HEK293T (cell line): ENCODE measurements at places on chromosomes 1 and 21.

DNA sequence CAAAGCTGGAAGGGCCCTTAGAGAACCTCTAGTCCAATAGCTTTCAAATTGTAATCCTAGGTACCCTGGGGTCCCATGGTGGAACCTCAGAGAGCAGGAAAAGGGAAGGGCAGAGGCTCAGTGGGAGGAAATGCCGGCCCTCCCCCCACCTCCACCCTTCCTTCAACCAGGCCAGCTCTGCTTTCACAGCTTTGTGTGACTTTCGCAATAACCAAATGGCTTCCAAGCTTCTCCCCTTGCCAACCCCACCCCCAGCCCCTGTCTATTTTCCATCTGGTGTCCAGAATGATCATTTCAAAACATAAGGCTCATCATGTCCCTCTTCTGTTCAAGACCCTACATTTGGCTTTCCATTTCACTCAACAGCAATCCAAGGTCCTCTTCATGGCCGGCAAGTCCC, 74.4 kb downstream of the CD58 start:
- DNase-seq: no peak

DNA sequence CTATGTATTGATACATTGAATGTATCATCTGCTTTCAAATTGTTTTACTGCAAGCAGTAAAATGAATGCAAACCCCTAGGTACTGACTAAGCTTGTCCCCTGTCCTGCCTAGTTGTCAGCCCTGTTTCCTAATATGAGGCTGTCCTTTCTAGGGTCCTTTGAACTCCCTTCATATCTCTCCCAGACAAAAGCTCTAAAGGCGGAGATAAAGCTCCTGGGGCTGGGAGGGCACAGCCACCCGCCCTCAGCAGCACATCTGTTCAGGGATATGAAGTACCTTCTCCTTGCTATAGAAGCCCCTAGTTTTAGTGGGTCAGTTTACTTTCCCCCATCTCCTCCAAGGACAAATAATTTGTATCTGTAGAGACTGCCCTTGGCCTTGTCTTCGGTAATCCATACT, 93.1 kb upstream of the ETS2 start:
- DNase-seq: no peak

- no peak for DNase-seq
These were observed 3.0 kb downstream of the ZC3H12A start for GRCh38 chr1:37477198-37477931.

DNA sequence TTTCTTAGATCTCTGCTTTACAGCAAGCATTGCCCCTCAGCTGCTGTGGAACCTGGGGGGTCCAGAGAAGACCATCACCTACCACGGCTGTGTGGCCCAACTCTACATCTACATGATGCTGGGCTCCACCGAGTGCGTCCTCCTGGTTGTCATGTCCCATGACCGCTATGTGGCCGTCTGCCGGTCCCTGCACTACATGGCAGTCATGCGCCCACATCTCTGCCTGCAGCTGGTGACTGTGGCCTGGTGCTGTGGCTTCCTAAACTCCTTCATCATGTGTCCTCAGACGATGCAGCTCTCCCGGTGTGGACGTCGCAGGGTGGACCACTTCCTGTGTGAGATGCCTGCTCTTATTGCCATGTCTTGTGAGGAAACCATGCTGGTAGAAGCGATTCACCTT, 33.4 kb upstream of the OR2B11 start:
- DNase-seq: no peak

- peak; percentile 54 for DNase-seq
These were observed 504 bp downstream of the H6PD start for GRCh38 chr1:9235096-9235459.

DNA sequence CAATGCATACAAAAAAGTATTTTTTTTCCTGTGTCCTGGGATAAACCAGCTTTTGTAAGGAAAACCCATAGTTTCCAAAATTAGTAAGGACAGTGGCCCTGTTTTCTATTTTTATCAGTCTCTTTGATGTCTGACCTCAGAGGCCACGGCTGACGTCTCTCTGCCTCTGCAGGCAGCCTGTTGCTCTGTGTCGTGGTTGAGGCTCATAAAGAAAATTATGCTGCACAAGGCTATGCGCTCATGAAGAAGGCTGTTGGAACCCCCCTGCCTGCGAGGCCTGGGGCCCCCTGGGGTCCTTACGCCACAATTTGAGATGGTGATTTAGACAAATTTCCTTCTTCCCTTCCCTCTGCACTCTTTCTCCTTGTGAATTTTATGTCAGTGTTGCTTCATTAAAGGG, 48.9 kb downstream of the AGPAT3 start:
- DNase-seq: peak; percentile 43

- no peak for DNase-seq
These were observed 15.6 kb upstream of the SLC45A1 start for GRCh38 chr1:8302081-8302956.

- DNase-seq: no peak
These were observed 11.9 kb upstream of the CLDN8 start for GRCh38 chr21:30227633-30228404.

DNA sequence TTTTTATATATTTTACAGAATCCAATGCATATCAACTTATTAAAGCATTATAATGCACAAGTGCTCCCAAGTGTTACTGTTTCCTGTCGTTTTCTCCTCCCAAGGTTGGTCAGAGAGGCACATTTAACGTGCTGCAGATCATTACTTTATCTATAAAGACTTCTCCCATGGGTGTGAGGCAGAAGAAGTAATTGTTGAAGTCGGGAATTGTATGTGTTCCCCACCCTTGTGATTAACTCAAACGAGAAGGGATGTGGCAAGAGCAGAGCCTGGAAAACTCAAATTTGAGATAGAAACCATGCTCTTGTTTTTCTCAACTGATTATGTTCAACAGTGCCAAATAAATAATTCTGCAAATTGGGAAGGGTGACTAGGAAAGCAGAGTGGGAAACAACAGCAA, 412.5 kb upstream of the ADAMTS5 start:
- DNase-seq: no peak

- DNase-seq: no peak
These were observed 1.4 kb downstream of the TNNT2 start for GRCh38 chr1:201376107-201376463.

DNA sequence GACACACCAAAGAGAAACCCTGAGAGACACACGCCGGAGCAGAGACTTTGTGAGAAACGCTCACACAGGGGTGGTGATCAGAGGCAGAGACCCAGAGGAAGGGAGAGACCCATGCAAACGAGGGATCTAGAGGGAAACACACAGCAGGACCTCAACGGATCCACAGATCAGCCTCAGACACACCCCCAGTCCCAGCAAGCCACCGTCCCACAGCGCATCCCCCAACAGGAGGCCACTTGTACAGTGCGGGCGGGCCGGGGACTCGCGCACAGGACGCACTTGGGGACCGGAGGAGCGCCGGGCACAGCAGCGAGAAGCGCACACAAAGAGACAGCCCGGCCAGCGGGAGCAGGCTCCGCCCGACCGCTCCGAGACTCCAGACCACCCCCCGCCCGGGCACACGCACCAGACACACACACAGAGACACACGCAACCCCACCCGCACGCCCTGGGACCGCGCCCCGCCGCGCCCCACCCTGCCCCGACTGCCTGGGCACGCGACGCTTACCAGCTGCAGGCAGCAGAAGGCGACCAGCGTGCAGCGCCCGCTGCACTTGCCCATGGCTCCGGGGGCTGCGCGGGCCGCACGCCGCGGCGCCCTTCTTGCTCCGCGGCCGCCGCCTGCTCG, 587 bp downstream of the NKAIN1 start:
- DNase-seq: peak; percentile 67

GRCh38 chr1:15712168-15712567, 23.9 kb upstream of the SLC25A34 start:
- no peak for DNase-seq
